DND-41 (cell line): ENCODE measurements at places on chromosomes 4 and X.

DNA sequence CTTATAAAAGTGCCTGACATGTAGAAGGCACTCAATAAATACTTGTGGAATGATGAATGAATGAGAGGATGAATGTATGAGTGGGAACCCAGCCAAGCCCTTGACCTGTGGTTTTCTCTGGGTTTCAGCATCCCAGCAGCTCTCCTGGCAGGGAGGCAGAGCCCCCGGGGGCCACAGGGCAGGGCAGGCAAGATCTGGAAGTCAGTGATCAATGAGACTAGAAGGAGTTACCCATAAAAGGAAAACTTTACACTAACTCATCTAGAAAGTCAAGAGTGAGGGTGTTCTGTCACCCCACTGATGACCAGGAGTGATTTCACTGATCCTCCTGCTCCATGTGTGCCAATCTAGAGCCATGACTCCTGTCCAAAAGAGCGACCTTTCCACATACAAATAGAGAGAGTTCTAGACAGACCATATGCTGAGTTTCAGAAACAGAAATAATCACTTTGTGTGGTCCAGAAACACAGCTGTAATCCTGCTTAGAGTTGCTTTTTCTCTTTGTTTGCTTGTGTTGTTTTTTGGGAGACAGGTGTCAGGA lies 37.4 kb downstream of the MGARP start:
- DNase-seq = no peak

DNA sequence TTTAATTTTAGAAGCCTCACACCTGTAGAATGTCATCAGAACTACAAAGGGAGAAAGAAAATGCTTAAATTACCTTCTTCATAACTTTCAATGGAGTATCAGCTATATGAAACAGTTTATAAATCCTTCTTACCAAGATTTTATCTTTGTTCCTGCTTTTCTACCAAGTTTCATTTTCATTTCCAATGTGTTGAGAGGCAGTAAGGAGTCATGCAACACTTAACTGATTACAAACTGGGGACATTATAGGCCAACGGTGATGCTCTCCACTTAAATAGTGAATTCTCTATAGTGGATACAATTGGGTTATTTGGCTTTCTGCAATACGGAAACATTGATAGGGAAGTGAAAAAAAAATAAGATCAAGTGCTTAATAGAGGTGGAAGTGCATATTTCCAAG lies 145.2 kb upstream of the FTHL17 start:
- DNase-seq = no peak

DNA sequence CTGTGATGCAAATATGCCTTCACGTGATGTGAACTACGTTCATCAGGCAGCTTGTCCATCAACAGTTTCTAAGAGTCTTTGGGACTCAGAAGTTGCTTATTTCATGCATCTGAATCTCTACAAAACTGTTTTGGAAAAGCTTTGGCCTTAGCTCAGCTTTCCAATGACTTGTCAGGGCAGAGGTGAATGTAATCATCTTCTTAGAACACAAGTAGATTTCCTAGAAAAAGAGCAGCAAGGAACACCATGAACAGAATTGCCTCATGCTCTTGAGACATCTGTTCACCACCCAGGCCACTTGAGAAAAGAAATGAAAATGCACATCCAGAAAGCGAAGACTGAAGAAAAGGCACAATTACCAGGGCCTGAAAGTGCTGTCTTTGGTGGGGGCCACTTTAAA lies 105.8 kb upstream of the PDHA1 start:
- DNase-seq = no peak

DNA sequence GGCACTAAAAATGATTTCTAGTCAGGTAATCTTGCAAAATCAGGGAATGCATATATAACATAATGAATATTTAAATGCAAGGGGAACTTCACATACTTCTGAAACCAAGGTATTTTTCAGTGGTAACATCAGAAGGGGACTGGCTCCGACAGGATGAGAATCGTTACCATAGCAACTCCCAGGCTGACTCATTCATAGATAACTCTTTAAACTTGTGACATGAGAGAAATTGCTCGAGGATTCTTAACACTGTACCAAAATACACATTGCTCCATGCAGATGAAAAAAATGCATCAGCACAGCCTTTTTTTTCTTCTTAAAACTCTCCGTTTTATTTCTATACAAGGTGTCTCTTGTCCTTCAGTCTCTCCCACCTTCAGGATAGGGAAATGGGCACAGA lies 114.3 kb downstream of the GABRB1 start:
- DNase-seq = no peak

- DNase-seq = peak; percentile 28
Observed at GRCh38 chr4:15848191-15848842, 70.2 kb downstream of the CD38 start.

GRCh38 chr4:73415807-73416238 lies 11.7 kb downstream of the ALB start:
- DNase-seq = no peak

- no peak for DNase-seq
Observed at GRCh38 chr4:180057299-180057721, 2185.9 kb upstream of the TENM3 start.

GRCh38 chrX:40933132-40933705 lies 152.0 kb upstream of the USP9X start:
- peak; percentile 56 for DNase-seq

GRCh38 chrX:101803451-101803850 lies 128.4 kb downstream of the ZMAT1 start:
- DNase-seq = no peak

DNA sequence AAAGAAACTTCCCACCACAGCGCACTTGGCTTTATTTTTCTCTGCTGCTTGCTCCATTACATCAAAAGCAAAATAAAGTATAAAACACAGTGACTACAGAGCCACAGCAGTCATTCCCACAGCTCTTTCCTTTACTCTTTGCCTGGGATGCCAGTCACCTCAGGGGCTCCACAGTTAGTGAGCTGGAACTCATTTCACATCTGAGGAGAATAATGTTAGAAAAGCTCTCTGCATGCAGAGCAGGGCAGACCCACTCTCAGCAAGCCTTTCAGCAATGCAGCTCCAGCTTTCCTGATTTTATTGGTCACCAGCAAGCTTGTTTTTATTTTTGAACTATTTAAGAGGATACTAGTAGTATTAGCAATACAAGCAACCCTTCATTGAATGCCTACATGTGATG lies 13.8 kb downstream of the GRXCR1 start:
- DNase-seq = no peak

GRCh38 chrX:84118769-84119168 lies 69.2 kb downstream of the RPS6KA6 start:
- DNase-seq = no peak

GRCh38 chr4:165738571-165738970 lies 134.5 kb upstream of the TLL1 start:
- no peak for DNase-seq

GRCh38 chr4:161906836-161907589 lies 256.8 kb downstream of the FSTL5 start:
- DNase-seq = no peak

DNA sequence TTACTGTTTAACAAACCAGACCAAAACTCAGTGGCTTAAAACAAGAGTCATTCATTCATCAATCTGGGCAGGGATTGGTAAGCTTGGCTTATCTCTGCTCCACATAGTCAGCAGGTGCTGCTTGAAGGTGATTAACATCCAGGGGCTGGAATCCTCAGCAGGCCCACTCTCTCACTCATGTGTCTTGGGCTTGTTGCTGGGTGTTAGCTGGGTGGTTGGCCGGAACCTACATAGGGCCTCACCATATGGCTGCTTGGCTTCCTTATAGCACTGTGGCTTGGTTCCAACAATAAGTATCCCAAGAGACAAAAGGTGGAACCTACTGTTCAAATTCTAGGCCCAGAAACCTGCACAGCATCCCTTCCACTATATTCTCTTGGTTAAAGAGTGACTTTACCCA lies 125.0 kb downstream of the RASGEF1B start:
- no peak for DNase-seq

- peak; percentile 47 for DNase-seq
Observed at GRCh38 chr4:8468746-8469535, 28.4 kb downstream of the TRMT44 start.

- no peak for DNase-seq
Observed at GRCh38 chr4:75698963-75699228, 25.5 kb upstream of the USO1 start.

DNA sequence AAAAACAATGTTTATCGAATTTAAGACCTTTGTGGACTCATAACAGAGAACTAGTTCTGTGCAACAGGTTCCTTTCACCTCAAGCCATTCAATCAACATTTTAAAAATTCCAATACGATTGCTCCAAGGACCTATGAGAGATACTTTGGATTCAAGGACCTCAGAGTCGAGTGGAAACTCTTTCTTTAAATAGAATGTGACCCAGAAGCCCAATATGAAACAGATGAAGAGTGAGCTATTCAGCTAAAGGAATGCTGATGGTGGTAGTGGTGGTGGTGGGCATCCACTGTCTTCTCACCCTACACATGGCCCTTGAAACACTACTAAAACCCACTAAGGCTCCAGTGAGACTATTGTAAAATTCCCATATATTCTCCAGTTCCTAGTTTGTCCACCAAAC lies 257.2 kb downstream of the DMD start:
- no peak for DNase-seq

- no peak for DNase-seq
Observed at GRCh38 chr4:57156242-57156990, 46.2 kb upstream of the IGFBP7 start.

- DNase-seq = no peak
Observed at GRCh38 chr4:178602833-178603232, 1160.6 kb upstream of the AGA start.

- DNase-seq = no peak
Observed at GRCh38 chr4:19850909-19851308, 400.8 kb upstream of the SLIT2 start.

GRCh38 chr4:53043891-53044650 lies 182.0 kb downstream of the RASL11B start:
- no peak for DNase-seq
